ENCODE measurements at places on chromosomes 11 and 22. TPM values are rescaled to one million over a fixed set of nuclear protein-coding genes. Genes with fewer than 3 reads are reported as not detected.

The SLC16A8 gene
- 0.12 TPM for total RNA-seq

The GRM5 gene
- total RNA-seq: not detected

The NXPE4 gene
- not detected for total RNA-seq

The MUC2 gene
- total RNA-seq: not detected

The ZC3H7B gene
- total RNA-seq: 37.2 TPM

The KBTBD3 gene
- total RNA-seq: 0.85 TPM

The CASP1 gene
- 4.8 TPM for total RNA-seq

The MS4A6E gene
- total RNA-seq: not detected

Data from pericardium fibroblast (primary cell).